ENCODE measurements at places on chromosomes 6 and 20.

- no peak for DNase-seq
Observed at GRCh38 chr6:133191323-133191722, 49.8 kb upstream of the EYA4 start.

- no peak for DNase-seq
Observed at GRCh38 chr6:20936949-20937348, 402.7 kb downstream of the CDKAL1 start.

DNA sequence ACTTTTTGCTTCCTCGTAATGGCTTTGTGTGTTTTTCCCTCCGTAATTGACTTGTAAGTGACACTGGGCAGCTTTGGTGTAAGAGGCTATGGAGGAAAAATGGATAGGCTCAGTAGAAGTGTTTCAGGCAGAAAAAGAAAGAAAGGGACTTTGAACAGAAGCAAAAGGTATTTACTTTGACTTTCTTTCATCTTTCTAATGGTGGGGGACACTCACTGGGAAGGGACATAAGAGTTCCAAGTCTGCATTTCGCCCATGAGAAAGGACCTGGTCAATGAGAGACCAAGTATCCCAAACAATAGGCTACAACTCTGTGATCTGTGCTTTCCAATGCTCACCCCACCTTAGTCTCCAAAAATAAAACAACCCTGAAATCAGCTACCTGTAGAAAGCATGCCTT, 41.6 kb downstream of the NOX3 start:
- no peak for DNase-seq

GRCh38 chr6:56902641-56903464, 52.1 kb upstream of the BEND6 start:
- peak; percentile 45 for DNase-seq
